Mammary epithelial cell (primary cell): ENCODE measurements at places on chromosomes 2 and 18. TPM values are rescaled to one million over a fixed set of nuclear protein-coding genes. Genes with fewer than 3 reads are reported as not detected.

DNA sequence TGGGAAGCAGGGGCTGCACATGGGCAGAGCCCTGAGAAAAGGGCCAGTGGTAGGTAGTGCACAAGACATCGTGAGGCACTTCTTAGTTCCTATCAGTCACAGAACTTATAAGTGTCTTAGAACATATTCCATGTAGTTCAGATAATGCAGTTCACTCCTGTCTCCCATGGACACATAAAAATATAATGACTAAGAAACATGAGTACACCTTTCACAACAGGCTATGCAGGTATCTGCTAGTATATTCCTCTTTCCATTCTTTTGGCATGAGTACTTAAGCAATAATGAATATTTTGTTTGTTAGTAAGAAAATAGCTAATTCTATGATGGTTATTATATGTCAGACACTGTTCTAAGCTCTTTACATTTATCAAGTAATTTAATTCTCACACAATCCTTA lies 808.4 kb downstream of the BCL11A start:
- DNase-seq, result peak; percentile 39

GRCh38 chr2:125456693-125457363 lies 1199.1 kb upstream of the GYPC start:
- DNase-seq, result no peak

DSG2 gene
- 110 and 123 TPM in 2 replicates for total RNA-seq

DNA sequence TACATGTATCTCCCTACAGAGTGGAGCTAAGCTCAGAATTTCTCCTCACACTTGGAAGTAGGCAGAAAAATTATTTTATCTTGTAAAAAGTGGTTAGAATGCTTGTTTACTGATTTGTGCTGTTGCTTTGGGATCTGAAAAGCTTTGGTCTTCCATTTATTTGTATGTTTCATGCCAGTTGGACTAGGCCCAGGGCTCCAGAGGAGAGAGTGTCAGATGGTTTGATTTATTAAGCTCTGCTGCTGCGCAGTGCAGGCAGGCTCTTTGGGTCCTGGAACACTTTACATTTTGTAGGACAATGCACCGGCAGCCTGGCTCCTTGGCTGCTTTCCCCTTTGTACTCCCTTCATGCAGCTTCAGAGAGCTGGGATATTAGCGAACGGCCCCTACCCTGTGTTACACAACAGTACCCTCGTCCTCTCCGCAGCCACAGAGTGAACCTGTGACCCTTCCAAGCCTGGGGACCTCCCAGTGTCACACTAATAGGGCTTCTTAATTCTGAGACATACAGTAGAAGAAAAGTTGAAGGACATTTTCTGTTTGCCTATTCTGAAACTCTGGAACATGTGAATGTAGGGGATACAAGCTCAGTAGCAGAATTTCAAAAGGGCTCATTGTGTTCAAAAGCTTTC lies 56.7 kb upstream of the EML6 start:
- no peak for DNase-seq

SLC9A2 gene
- 0.52 and 0.53 TPM in 2 replicates for total RNA-seq

PLEKHH2 gene
- 1.3 TPM for total RNA-seq

MARCHF4 gene
- total RNA-seq, result 4.0 and 4.6 TPM in 2 replicates

TGFA gene
- 59.2 TPM for total RNA-seq

FECH gene
- total RNA-seq, result 16.3 and 23.1 TPM in 2 replicates

XDH gene
- total RNA-seq, result 30.5 and 51.1 TPM in 2 replicates

SERPINB11 gene
- total RNA-seq, result not detected

DNA sequence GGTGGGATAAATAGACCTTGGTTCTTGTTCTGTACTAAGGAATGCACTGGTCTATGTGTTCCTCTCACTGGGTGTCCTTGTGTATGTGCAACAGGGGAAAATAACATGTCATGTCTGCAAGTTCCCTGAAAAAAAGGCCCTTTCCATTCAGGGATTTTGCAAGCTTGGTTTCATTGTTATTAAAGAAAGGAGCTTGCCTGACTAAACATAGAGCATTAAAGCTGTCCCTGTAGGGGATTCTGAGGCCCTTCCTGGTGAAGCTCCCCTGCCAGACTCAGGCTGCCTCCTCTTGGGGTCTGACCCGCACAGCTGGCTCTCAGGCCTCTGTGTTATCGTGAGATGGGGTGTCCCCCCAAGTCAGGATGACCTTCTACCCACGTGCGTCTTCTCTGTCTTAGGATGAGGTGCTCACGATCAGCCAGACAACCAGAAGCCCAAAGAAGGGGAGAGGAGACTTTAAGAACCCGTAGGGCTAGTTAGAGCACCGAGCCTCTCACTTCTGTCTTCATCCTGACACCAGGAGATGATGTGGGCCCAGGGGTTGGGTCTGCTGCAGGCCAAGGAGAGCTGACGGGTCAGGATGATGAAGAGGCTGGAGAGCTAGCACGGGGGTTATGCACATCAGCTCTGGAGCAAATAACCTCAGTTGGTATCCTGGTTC lies 21.2 kb downstream of the CAPG start:
- DNase-seq, result no peak

GRCh38 chr2:134815741-134816140 lies 22.7 kb upstream of the ACMSD start:
- peak; percentile 30 for DNase-seq

DNA sequence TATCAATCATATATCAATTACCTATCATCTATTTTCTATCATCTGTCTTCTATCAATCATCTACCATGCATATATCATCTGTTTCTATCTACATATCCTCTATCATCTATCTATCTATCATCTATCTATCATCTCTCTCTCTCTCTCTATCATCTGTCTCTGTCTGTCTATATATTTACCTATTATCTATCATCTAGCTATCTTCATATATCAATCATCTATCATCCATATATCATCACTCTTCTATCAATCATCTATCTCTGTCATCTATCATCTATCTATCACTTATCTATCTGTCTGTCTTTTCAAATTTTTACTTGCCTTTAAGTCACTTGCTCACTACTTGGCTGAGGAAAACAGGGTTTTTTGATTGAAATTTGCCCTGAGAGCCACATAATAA lies 592.3 kb downstream of the DCDC2C start:
- no peak for DNase-seq

SULT1C2 gene
- not detected for total RNA-seq

AKAIN1 gene
- not detected for total RNA-seq

KATNAL2 gene
- total RNA-seq, result 1.2 and 1.4 TPM in 2 replicates

CCL20 gene
- 0.88 and 1.2 TPM in 2 replicates for total RNA-seq

REG1B gene
- total RNA-seq, result not detected

GPR155 gene
- 1.8 and 2.0 TPM in 2 replicates for total RNA-seq

GRCh38 chr2:66082581-66082980 lies 352.3 kb upstream of the MEIS1 start:
- no peak for DNase-seq

DNA sequence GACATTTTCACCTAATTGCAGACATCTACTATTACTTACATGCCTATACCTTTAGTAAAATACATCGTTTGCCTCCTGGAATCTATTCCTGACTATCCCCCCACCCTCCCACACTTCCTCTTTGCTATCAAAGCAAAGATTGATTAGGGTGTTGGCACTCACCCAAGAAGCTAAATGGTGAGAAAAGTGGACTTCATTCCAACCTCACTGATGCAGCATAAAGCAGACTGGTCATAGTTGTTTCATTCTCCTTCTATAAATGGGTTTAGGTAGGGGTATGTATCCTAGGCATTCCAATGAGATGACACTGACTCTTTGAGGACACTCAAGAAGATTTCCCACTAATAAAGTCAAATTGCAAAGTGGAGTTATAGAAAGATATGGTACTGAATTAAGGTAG lies 97.4 kb downstream of the LRP1B start:
- DNase-seq, result no peak

DNA sequence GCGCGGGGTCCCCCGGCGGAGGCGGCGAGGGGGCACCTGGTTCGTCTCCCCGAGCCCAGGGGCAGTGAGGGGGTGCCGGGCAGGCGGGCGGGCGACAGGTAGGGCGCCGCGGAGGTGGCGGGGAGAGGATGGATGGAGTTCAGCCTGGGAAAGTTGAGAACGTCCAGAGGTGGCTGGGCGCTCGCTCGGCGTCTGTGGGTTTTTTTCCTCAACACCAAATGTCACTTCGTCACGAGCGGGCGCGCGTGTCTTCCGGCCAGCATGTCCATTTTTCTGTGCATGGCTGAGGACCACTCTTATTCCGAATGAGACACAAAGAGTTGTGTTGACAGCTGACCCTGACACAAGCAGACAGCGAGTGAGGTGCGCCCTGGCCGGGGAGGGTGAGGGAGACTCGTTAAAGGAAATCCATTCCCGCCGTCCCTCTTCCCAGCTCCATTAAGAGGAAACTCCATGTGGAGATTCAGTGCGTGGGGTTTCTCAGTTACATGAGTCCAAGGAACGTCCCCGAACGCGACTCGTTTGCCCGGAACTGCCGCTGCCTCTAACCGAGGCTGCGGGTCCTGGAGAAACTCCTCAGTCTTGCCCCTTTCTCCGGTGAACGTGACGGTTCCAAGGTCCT lies 859 bp downstream of the GREB1L start:
- DNase-seq, result peak; percentile 47

GRCh38 chr2:136767030-136767429 lies 1.7 kb downstream of the THSD7B start:
- DNase-seq, result no peak

LMAN1 gene
- 115 TPM for total RNA-seq

- DNase-seq, result no peak
These were observed 1.3 kb upstream of the SMAD2 start for GRCh38 chr18:47931718-47932103.

DNA sequence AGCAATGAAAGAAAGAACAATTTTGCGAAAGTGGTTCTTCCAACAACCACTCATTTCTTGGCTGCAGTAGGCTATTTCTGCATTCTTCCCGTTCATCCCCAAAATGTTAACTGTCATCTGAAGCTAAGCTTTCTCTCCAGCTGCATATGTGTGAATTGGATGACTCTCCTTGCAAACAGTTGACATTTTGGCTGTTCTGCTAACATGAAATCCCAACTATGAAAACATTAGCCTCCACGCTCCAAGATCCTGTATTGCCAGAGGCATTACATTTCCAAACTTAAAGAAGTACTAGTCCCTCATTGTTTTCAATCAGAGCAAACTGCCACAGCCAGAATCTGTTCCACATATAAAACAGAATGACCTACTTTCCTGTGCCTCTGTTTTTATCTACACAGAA lies 88.5 kb downstream of the TGIF1 start:
- no peak for DNase-seq

SLC4A5 gene
- 0.56 and 2.4 TPM in 2 replicates for total RNA-seq

DNA sequence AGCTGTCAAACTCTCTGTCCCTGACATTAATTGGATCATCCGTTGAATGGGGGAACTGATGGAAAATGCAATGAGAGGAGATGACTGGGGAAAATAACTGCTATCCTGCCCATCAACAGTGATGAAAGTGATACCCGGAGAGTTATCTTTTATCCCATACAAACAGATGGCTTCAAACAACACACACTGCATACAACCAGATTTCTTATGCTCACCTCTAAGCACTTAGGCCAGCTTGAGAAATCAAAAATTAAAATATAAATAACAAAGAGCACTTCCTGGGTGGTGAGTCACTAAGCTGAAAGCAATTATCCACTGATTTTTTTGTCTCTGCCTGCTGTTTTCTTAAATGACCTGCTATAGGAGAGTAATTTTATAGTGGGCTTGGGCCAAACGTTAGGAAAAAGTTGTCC lies 237.6 kb upstream of the RGPD4 start:
- no peak for DNase-seq

ECEL1 gene
- not detected for total RNA-seq

GRCh38 chr18:4369705-4370104 lies 85.4 kb downstream of the DLGAP1 start:
- no peak for DNase-seq

GRCh38 chr2:240462707-240463273 lies 27.3 kb downstream of the GPC1 start:
- DNase-seq, result no peak

RAMP1 gene
- not detected in 2 replicates for total RNA-seq

- DNase-seq, result no peak
These were observed 820.4 kb downstream of the BCL11A start for GRCh38 chr2:59732871-59733566.

SCYGR3 gene
- not detected for total RNA-seq

DNA sequence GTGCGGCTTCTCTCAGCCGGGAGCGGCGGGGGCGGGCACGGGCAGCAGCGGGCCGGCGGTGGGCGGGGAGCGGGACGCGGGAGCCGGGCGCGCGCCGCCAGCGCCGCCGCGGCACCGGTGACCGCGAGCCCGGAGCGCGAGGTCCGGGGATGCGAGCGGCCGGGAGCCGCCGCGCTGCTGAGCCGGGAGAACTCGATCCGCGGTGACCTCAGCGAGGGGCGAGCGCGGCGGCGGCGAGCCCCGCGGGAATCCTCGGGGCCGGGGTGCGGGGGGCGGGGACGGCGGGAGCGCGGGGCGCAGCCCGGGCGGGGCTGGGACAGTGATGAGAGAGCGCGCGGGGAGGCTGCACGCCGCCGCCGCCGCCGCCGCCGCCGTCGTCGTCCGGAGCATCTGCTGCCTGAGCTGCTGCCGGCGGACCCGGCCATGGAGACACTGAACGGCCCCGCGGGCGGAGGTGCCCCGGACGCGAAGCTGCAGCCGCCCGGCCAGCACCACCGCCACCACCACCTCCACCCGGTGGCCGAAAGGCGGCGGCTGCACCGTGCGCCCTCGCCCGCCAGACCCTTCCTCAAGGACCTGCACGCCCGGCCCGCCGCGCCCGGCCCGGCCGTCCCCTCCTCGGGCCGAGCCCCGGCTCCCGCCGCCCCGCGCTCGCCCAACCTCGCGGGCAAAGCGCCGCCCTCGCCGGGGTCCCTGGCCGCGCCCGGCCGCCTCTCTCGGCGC lies at the start of gene MTCL1:
TSS of gene MTCL1 (plus strand) at position 319 of the 723 bp plus-strand sequence. CDS start at position 424, 105 bp downstream.
- peak; percentile 62 for DNase-seq

- DNase-seq, result peak; percentile 79
These were observed 636.9 kb downstream of the PLCL1 start for GRCh38 chr2:198441246-198441645.

- no peak for DNase-seq
These were observed 45.3 kb upstream of the STAT1 start for GRCh38 chr2:191059308-191059707.

DNA sequence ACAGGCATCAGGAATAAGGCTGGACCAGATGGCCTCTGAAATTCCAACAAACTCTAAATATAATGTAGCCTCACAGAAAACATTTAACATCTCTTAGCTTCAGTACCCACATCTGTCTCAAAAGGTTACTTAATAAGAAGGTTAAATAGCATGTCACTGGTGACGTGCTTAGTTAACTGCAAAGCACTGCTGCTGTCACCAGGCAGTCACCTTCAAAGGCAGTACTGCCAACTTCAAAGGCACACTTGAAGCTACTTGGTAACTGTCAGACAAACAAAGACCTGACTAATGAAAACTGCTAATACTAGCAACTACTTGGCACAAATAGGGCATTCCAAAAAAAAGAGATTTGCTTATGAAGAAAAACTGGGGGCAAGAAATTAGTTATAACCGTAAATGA lies 36.2 kb downstream of the EPG5 start:
- DNase-seq, result no peak

GRCh38 chr2:66729416-66730330 lies 294.7 kb downstream of the MEIS1 start:
- DNase-seq, result peak; percentile 14

GRCh38 chr2:187552828-187553681 lies 1.2 kb downstream of the TFPI start:
- peak; percentile 53 for DNase-seq

GRCh38 chr2:54074606-54075341 lies 40.6 kb upstream of the ACYP2 start:
- no peak for DNase-seq

OR6B2 gene
- not detected for total RNA-seq

- DNase-seq, result no peak
These were observed 30.7 kb downstream of the INO80C start for GRCh38 chr18:35466815-35467623.

USP40 gene
- total RNA-seq, result 64.3 and 64.9 TPM in 2 replicates

RPS27A gene
- 572 TPM for total RNA-seq

INHBB gene
- 0.11 TPM in 1 of 2 replicates, not detected in the other for total RNA-seq
